ENCODE measurements at places on chromosomes 2 and 18.

GRCh38 chr2:103387888-103388287 lies 626.1 kb downstream of the TMEM182 start:
- no peak for DNase-seq

- DNase-seq, result no peak
Measured at GRCh38 chr2:45043174-45043573, 33.9 kb upstream of the SIX2 start.

DNA sequence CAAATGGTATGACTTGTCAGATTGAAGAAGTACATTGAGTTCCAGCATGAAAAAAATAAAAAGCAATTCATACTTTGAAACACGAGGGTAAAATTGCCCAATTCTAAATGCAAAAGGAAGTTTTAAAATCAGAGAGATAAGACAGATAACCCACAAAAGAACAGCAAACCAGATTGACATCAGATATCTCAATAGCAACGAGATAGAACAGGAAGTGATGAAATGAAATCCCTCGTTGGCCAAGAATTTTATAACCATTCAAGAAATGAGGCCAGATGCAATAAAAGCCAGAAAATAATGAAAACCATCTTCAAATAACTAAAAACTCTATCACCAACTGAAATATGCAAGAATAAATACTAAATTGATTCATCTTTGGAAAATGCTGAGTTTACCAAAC lies 172.8 kb downstream of the CD226 start:
- no peak for DNase-seq

DNA sequence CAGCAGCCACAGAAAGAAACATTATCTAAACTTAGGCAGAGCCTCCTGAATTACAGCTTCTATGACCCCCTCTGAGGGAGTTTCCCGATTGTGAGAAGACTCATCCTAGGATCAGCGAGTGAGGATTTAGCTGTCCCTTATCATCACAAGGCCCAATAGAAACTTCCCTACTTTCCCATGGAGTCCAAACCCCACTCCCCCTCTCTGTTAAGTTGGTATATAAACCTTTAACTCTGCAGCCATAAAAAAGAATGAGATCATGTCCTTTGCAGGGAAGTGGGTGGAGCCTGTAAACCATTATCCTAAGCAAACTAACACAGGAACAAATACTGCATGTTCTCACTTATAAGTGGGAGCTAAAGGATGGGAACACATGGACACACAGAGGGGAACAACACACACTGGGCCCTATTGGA lies 78.8 kb downstream of the MYL12B start:
- DNase-seq, result no peak

DNA sequence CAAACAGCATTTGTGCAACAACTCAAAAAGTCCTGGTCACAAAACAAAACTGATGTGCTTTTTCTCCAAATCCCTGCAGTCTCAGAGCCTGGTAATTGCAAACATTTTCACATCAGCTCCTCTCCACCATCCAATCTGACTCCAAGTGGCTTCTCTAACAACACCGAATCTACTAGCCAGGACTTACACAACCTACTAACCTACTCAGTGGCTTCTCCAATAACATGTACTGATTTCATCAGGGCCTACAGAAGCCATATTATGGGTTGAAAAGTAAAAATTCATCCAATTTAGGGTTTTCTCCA lies 104.3 kb downstream of the COLEC12 start:
- no peak for DNase-seq

DNA sequence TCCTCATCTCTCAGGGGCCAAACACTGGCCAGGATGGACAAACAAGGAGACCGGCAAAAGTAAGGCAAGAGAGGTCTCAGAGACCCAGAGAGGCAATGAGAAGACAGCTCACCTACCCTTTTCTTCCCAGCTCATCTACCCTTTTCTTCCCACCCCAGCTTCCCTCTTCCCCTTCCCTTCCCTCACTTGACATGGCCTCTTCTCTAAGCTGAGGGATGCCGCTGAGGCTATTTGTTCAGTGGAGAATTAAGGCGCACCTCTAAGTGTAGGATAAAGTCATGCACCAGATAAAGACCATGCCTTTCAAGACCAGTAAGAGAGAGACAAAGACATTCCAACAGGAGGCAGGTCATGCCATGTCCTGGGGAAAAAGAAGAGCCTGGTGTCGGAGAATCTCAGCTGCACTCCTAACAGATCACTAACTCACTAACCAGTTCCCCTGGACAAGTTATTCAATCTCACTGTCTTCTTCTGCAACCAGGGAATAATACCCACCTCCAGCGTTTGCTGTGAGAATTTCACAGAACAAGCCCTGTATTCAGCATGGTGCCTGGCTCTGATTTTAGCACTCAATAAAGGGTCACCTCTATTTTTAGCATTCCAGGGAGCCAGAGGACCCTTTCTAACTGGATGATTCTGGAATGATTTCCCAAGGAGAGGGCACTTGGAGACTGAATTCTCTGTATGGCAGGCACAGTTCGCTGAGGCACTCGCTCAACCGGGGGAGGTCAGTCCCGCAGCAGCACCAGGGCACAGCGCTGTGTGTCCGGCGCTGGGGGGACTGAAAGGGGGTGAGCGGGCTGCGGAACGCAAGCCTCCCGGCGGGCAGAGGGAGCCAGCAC lies 3.0 kb upstream of the FOSL2 start:
- no peak for DNase-seq

DNA sequence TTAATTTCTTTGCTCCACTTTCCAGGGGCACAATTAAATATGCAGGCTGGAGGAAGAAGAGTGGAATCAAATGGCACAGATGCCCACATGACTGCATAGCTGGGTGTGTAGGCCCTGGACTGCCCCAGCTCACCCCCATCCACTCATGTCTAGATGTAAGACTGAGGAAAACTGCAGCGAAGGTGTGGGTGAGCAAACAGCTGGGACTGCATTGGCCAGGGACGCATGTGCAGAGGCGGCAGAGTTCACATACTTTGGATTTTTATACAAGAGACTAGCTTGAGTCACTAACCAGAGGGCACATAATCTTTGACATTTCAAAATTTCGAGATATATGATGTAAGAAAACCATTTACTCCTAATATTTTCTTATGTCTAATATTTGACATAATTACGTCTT lies 60.1 kb downstream of the SPIRE1 start:
- DNase-seq, result no peak

DNA sequence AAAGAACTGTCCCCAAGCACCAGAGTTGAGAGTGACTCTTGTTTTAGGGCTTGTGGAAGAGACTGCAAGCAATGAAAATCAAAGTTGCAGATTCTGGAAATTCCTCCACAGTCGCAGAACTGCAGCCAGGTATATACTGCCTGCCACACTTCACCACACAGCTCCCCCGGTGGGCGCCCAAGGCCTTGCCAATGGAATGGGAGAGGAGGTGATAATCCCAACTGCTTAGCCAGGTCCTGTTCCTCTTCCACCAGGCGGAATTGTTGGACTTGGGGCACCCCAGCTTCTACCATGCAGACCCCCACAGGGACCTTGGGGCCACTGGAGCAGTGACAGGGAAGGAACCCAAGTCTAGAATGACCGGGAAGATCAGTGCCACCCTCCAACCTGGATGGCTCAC lies 4.8 kb upstream of the PDIA6 start:
- no peak for DNase-seq

DNA sequence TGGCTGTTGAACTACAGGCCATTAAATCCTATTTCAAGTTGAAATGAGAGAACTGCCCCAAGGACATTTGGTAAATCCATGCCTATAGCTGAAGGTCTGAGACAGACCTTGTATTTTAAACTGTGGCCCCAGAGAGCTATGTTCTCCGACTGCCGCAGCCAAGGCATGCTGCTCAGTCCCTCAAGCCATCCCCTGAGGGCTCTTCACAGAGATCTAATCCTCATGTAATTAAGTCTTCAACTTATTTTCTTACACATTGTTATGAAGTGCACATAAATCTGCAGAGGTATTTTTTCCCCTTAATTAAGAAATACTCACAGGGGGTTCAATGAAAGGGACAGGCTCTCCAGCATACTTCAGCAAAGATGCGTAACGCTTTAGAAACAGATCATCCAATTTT lies 50.6 kb downstream of the ABCG8 start:
- DNase-seq, result no peak

DNA sequence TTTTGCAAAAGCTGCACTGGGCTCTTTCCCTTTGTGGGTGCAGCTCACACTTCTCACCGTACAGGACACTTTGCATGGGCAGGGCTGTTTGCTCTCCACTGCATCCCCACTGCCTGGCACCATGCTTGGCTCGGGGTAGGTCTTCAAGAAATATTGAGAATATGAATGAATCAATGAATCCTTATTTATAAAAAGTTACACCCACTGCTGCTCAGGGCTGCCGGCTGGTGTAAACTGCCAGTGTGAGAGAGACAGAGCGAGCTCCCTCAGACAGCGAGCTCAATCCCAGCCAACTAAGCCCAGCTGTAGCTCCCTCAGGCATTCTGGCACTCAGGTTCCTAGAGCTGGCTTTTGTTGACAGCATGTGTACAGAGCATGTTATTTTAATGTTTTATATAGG lies 3.4 kb downstream of the TMEM185B start:
- no peak for DNase-seq

DNA sequence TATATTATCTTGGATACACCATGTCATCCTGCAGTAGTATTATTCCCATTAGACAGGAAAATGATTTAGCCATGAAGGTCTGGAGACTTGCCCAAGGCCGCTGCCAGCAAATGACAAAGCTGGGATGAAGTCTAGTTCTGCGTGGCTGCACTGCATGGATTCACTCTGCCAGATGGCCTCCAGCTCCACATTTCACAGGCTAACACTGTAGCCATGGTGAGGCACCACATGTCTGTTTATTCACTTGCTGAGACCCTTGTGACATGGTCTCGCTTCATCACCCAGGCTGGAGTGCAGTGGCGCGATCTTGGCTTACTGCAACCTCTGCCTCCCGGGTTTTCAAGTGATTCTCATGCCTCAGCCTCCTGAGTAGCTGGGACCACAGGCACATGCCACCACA lies 31.5 kb upstream of the SCG2 start:
- no peak for DNase-seq

GRCh38 chr2:16707014-16707623 lies 41.5 kb upstream of the CYRIA start:
- no peak for DNase-seq

GRCh38 chr18:33076601-33077000 lies 303.8 kb upstream of the KLHL14 start:
- DNase-seq, result no peak

GRCh38 chr2:126510960-126511359 lies 145.0 kb upstream of the GYPC start:
- DNase-seq, result no peak

DNA sequence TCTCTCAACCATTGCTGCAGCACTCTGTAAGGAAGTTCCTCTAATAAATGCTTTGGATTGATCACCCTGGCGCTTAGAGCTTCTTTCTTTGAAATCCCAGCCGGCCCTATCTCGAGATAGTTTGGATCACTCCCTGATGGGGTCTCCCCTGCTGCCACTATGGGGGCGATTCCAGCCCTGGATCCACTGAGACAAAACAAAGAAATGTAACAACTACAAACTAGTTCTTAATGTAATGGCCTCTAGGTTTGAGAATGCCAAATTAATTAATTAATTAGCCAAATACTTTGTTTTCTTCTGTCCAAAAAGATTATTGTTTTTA lies 15.2 kb downstream of the SRSF7 start:
- no peak for DNase-seq

DNA sequence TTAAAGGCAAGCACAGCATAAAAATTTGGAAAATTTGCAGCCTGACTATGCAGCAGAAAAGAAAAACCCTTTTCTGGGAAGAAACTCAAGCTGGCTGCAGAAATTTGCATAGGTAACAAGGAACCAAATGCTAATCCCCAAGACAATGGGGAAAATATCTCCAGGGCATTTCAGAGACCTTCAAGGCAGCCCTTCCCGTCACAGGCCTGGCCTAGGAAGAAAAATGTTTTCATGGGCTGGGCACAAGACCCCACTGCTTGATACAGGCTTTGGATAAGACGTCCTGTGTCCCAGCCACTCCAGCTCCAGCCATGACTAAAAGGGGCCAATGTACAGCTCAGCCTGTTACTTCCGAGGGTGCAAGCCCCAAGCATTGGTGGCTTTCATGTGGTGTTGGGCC lies 717.6 kb downstream of the TDRD15 start:
- no peak for DNase-seq
